ENCODE measurements at places on chromosomes 5 and 9.
A peak's percentile ranks its signal among the peaks of the same experiment; 100 is the strongest.

DNA sequence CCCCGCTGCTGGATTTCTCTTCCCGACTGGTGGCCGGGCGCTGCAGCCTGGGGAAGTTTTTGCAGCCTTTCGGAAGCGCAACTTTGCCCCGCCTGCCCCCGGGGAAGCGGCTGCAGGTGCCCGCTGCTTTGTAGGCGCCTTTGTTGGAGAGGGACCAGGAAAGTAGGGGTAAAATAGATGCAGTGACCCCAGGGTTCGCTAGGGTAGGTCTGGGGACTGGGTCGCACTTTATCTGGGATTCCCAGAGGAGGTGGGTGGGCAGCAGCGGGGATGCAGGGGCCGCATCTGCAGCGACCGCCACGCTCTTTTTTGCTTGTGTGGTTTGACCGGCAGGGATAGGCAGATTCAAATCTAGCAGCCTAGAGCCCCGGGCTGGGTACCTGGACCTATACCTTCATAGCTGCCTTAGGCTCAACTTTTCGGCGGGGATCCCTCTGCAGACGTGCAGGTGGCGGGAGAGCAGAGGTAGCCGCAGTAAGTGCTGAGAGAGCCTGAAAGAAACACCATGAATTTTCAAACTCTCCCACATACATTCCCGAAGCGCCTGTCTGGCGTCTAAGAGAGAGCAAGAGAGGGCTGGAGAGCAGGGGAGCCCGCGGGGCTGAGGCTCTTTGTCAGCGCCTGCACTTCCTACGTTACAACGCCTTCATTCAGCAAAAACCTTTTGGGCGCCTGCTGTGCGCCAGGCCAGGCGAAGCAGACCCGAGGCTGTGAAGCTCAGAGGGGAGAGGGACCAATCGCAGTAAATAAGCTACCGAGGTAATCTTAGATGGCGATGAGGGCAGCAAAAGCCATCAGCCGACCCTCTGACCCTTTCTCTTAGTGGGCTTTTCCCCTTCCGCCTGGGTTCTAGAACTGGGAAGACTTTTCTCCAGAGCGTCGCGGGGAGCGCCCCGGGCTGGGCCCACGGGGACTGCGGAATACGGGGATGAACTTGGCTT is 642 bp downstream of the SV2C start:
- peak; percentile 13 for DNase-seq

DNA sequence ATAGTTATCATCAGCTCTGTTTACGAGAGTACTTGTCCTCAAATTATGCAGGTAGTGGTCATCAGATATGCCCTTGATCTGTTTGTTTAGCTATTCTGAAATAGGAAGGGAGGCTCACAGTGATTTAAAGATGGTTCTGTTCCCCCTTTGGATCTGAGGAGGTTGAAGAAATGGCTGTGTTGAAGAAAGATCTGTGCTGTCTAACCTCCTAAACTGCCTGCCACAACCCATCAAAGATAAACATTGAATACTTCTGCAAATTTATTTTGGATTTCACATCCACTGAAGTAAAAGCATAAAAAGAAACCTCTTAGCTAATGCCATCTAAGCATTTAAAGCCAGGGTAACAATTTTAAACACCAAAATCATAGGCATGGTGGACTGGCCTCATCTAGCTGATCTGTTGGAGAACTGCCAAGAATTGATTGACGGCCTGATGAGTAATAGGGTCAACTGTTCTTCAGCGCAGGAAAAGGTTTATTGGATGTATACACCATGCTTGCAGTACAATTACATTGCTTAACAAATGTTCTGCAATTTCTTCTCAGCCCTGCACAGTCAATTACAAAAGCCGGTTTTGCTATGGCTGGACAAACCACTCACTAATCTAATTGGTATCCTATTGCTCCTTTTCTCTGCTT is 97.6 kb downstream of the SEMA6A start:
- no peak for DNase-seq

GRCh38 chr9:36597412-36598178 is 24.9 kb downstream of the MELK start:
- peak; percentile 76 for DNase-seq

DNA sequence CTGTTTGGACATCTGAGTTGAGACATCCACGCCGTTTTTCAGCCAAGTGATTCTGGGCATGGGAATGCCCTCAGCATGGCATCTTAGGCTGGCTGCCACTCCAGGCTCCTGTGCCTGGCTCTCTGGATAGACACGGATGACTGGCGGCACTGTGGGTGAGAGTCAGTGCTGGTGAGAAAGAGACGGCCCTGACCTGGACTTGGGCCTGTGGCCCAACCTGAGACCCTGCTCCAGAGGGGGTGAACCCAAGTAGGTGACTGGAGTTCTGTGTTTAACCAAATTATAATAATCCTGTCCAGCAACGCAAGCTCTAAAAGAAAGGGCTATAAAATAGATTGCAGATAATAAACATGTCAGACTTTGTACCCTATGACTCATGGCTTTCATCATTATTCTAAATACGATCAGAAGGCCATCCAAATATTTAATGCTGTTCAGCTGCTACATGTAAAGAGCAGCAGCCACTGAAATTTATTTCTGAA is 173.9 kb downstream of the HSPA4 start:
- peak; percentile 8 for DNase-seq
